CD8-positive, alpha-beta T cell (primary cell): ENCODE measurements at places on chromosomes 7 and 10. TPM values are rescaled to one million over a fixed set of nuclear protein-coding genes. Genes with fewer than 3 reads are reported as not detected.

DNA sequence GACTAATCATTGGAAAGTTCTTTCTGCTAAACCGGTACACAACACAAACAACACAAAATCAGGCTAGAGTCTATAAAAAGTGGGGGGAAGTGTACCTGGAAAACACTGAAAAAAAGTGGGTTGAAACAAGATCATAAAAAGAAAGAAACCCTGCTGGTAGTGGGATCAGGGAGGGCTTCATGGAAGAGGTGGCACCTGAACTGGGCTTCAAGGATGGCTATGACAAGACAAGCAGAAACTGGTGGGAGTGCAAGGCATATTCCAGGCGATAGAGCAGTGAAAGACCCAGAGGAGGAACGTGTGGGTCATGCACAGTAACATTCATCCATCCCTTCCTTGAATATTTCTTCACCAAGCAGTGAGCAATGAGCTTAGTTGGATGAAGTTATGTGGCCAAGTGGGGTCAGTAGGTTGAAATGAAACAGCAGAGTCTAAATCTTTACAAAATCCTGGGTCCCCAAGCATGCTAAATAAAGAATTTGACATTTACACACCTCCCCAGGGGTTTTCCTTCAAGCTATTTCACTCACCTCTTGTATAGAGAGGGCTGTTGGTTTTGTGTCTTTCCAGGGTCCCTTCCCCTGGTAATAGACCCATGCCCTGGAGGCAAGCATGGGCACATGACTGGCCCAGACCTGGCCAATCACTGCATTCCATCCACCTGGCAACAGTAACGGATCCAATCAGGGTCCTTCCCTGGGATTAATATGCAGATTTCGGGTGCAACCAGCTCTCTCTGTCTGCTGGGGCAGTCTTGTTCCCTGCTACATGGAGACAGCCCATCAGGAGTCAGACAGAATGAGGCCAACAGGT, 38.2 kb downstream of the SPOCK2 start:
- DNase-seq = no peak

GRCh38 chr7:138163800-138164199, 87.5 kb downstream of the AKR1D1 start:
- DNase-seq = no peak

GRCh38 chr10:12703126-12703525, 298.4 kb downstream of the CCDC3 start:
- no peak for DNase-seq

GRCh38 chr10:81600185-81600584, 274.8 kb upstream of the NRG3 start:
- DNase-seq = no peak

- no peak for DNase-seq
Measured at GRCh38 chr10:44766631-44767030, 144.5 kb upstream of the TMEM72 start.

DNA sequence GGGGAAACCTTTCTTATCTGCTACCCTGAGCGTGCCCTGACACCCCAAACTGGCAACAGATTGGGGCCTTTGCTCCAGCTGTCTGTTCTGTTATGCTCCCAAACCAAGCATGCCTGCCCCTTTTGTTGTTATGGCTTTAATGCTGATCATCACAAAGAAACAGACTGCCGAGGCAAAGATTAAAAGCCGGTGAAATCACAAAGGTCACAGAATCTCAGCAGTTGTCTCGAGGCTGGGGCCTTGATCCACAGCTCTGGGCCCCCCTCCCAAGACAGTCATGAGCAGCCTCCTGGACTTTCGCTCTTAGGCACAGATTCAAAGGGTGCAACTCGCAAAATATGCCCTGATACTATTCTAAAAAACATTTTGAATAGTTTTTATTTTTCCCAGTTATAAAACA, 65.6 kb downstream of the STRA8 start:
- DNase-seq = no peak

GRCh38 chr10:108411206-108411605, 1246.7 kb upstream of the SORCS1 start:
- DNase-seq = no peak

Gene CHN2
- 10.3 TPM for total RNA-seq

- DNase-seq = no peak
Measured at GRCh38 chr10:56258378-56258777, 102.7 kb downstream of the ZWINT start.

GRCh38 chr7:102215711-102216110, 71.0 kb upstream of the SH2B2 start:
- DNase-seq = no peak

DNA sequence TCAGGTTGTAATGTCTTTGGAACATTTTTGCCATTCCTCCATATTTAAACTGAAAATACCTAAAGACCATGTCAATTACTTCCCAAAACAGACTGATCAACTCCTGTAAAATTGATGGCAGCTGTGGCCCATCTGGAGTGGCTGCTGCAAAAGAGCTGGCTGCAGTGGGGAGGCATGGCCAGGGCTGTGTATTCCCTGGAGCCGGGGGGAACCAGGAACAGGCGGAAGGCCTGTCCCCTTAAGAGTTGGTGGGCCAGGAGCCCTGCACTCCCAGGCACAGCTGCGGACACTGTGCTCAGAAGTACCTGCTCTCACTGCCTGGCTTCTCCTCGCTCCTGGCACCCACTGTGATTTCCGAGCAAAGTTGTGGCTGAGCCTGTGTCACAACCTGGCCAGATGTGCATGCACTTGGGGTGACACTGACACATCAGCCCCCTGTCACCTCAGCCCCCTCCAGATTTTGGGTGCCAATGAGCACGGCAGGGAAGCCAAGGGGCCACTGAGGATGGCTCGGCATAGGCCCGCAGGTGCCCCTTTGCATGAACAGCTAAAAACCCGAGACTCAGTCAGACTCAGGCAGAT, 116.1 kb downstream of the DGKB start:
- no peak for DNase-seq

GRCh38 chr7:141950806-141951205, 4.0 kb upstream of the CLEC5A start:
- no peak for DNase-seq

Gene POLR2J2
- total RNA-seq = 24.8 TPM

Gene HOXA13
- not detected for total RNA-seq

Gene OR2A42
- not detected for total RNA-seq

Gene SKAP2
- 2.3 TPM for total RNA-seq

Gene GPAM
- 4.2 TPM for total RNA-seq

DNA sequence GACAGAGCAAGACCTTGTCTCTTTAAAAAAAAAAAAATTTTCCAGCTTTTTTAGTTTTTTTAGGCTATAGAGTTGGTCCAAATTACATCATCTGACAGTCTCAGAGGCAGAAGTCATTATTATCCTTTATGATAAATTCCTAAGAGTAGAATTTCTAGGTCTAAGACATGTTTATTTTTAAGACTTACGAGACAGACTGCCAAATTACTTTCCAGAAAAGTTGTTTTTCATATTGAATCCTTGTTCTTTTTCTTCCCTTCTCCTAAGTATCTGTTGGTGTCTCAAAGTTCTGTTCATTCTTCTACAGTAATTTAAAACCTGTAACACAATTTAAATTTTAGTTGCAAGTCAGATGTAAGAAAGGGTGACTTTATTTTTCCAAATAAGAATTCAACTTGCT, 421.4 kb downstream of the GALNT17 start:
- no peak for DNase-seq

GRCh38 chr7:7529328-7529727, 6.3 kb downstream of the COL28A1 start:
- no peak for DNase-seq

GRCh38 chr7:111765751-111766643, 203.7 kb upstream of the IMMP2L start:
- no peak for DNase-seq
